ENCODE measurements at places on chromosomes 1 and 21.

GRCh38 chr1:99740141-99740540, 26.3 kb downstream of the FRRS1 start:
- no peak for DNase-seq

DNA sequence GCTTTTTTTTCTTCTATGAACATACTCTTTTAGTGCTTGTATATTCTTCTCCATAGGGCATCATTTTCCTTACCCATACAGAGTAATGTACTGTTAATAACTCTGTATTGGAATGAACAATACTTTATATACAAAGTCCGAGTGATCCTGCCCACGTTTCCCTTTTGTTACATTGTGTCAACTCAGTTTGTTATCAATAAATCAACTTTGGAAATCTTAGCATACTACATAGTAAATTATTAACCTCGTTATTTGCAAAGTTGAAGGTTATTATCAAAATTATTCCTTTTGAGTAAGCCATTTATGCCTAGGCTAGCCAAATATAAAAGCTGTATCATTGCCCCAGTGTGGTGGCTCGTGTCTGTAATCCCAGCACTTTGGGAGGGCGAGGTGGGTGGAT, 937.4 kb upstream of the TMPRSS15 start:
- no peak for DNase-seq

- DNase-seq: no peak
These were observed 12.1 kb upstream of the SHCBP1L start for GRCh38 chr1:182965096-182965495.

- no peak for DNase-seq
These were observed 37.2 kb downstream of the KANK4 start for GRCh38 chr1:62281922-62282555.

GRCh38 chr1:165257969-165258459, 98.5 kb downstream of the LMX1A start:
- DNase-seq: peak; percentile 80

DNA sequence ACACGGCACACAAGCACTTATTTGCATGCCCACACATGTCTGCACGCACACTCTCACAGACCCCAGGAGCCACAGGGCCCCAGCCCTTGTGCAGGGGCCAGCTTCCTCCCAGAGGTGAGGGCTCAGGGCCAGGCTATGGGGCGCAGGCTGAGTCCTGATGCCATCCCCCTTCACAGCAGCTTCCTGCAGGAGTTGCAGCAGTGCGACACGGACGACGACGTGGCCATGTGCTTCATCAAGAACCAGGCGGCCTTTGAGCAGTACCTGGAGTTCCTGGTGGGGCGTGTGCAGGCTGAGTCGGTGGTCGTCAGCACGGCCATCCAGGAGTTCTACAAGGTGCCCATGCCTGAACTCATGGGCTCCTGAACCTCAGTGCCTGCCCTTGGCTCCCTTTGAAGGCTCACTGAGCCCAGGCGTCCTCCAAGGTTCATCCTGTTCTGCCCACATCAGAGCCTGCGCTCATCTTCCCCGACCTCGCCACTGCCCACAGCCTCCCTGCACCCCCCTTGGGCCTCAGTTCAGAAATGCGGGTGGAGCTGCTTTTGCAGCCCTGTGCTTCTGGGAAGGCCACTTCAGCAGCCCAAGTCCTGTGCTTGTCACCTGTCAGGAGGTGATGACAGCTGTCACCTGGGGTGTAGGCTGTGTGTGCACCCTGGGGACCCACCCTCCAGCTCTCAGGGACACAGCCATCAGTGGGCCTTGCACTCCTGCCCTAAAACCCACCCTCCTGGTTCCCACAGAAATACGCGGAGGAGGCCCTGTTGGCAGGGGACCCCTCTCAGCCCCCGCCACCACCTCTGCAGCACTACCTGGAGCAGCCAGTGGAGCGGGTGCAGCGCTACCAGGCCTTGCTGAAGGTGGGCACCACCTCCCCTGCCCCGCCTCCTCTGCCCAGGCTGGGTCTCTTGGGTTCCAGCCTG, 66.6 kb downstream of the TRIM11 start:
- DNase-seq: no peak

- DNase-seq: no peak
These were observed 130.3 kb upstream of the PLXNA2 start for GRCh38 chr1:208374391-208374941.

DNA sequence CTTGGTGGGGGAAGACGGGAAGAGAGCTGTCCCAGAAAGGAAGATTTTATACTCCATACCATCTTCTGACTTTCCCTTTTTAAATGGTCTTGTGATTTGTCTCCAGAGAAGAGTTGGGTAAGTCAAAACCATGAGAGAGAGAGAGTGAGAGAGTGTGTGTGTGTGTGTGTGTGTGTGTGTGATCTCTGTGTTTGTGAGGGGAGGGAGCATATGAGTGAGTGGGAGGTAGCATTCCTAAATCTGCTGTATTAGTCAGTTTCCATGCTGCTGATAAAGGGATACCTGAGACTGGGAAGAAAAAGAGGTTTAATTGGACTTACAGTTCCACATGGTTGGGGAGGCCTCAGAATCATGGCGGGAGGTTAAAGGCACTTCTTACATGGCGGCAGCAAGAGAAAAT, 102.0 kb upstream of the VANGL1 start:
- DNase-seq: no peak

- no peak for DNase-seq
These were observed 315.0 kb downstream of the PTPRU start for GRCh38 chr1:29551123-29551936.

DNA sequence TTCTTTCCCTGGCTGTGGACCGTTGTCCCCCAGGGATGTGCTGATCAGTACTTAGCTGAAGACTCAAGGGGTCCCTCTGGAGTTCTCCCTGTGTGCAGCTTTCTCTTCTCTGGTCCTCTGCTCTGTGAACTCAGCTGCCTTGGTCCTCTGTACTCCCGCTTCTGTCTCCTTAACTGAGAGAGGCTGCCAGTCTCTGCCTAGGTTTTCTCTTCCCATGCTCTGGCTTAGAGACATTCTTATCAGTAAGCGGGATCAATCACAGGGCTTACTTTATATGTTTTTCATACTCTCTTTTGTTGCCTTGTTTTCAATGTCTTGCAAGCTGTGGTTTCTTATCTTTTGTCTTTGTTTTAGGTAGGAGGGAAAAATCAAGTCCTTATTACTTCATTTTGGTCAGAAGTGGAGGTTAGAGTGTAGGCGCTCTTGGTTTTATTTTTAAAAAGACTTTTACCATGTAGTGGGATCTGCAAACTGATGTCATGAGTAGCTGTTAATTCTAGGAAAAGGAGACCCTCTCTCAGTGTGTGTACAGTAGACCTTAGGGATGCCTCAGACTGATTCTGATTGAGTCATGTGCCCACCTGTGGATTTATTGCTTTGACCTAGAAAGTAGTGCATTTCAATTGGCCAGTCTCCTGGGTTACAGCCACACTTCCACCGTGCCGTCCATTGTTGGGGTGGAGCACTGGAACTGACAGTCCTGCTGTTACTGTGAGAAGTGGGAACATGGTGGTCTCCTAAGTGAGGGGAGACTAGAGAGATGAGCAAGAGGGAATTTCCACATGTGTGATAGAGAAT, 46.6 kb downstream of the TTC3 start:
- no peak for DNase-seq

- no peak for DNase-seq
These were observed 53.6 kb downstream of the CHODL start for GRCh38 chr21:18298228-18298627.

- no peak for DNase-seq
These were observed 47.5 kb downstream of the SSX2IP start for GRCh38 chr1:84642774-84643173.

DNA sequence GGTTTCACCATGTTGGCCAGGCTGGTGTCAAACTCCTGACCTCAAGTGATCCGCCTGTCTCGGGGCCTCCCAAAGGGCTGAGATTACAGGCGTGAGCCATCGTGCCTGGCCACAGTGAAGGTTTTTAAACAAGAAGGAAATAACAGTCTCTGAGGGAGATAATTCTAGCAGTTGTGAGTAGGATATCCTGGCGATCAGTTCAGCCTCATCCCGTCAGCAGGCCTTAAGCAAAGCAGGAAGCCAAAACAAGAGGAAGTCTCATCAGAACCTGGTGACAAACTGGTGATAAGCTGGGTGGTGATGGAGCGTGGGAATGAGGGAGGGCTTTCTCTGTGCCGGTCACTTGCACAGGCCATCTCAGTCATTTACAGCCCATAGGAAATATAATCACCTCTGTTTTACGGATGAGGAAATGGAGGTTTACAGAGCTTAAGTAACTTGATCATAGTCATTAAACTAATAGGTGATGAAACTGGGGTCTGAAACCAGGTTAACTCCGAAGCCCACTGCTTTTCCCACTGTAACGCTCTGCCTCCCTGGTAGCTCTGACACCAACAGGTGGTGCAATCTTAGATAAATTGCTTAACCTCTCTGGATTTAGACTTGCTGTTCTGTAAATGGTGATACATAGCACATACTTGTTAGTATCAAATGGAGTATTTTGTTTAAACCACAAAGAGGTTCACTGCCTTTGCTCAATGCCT, 40.8 kb upstream of the A3GALT2 start:
- peak; percentile 73 for DNase-seq

GRCh38 chr21:36881228-36881627, 85.2 kb downstream of the HLCS start:
- DNase-seq: no peak

- DNase-seq: peak; percentile 58
These were observed 734 bp downstream of the MED18 start for GRCh38 chr1:28329395-28330153.

DNA sequence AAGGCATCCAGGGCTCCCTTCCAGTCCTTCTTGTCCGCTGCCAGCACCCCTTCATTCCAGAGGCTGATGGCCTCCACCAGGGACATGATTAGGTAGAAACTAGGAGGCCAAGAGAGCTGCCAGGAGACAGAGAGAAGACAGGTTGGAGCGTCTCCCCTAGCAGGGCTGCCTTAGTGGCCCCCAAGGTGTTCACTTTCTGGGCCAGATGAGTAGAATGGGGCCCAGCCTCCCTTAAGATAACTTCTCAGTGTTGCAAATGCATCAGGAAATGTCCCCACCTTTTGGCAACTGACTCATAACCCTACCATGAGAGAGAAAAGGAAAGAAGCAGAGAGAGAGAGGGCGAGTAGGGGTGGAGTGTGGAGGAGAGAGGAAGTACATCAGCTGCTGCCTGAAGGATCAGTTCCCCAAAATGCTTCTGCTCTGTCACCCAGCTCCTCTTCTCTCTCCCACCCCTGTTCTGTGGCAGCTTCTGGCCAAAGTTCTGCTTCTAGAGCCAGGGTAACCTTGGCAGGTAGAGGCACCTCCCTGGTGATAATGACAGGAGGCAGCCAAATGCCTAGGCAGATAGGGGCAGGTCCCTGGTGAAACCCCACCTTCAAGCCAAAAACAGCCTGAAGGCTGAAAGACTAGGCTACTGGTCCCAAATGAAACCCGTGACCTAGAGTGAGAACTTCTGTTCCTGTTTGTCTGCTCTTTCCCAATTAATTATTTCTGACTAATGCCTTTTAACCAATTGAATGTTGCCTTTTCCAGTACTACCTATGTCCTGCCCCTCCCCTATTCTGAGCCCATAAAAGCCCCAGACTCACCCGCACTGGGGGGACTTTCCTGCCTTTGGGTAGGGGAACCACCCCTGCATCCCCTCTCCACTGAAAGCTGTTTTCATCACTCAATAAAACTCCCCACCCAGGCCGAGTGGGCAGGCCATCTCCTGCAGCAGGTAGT, at the start of gene NCF2:
Gene NCF2, minus strand, starts transcription at position 216 of the 948 bp plus-strand sequence. Its CDS starts 130 bp downstream, at position 86.
- DNase-seq: peak; percentile 98

DNA sequence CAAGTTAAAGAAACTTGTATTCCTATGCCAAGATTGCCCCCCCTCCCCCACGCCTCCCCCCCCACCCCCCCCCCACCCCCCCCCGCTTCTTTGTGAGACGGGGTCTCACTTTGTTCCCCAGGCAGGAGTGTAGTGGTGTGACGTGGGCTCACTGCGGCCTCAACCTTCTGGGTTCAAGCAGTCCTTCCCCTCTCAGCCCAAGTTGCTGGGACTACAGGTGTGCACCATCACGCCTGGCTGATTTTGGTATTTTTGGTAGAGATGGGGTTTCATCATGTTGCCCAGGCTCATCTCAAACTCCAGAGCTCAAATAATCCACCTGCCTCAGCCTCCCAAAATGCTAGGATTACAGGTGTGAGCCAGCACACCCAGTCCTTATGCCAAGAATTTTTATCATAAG, 136.6 kb downstream of the POU2F1 start:
- no peak for DNase-seq

DNA sequence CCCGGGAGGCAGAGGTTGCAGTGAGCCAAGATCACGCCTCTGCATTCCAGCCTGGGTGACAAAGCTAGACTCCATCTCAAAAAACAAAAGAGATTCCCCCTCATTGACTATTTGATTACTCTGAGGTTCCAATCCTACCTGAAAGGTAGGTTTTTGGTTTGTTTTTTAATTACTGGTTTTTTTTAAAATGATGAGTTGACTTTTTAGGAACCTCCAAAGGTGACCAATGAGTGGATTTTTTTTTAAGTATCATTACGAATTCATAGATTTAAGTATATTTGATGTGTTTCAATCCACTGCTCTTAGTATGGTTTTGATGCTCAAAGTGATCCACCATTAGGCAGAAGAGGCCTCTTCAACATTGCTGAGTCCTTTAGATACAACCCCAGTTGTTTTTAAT, 47.9 kb upstream of the LAX1 start:
- no peak for DNase-seq

DNA sequence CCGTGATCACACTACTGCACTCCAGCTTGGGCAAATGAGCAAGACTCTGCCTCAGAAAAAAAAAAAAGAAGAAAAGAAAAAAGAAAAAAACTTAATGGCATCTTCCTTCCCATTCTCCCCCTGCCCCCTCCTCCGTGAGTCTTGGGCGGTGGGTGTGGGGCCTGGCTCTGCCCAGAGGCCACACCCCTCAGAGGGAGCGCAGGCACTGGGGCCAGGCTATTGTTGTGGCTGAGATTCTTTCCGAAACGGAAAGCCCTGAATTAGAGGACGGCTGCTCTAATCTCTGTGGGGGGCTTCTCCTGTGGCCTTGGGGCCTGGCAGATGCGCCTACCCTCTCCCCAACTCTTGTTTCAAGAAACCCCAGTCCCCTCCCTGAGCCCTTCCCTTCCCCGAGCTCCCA, 4.1 kb upstream of the FAM110D start:
- no peak for DNase-seq

GRCh38 chr1:162720996-162721395, 69.5 kb upstream of the HSD17B7 start:
- DNase-seq: no peak

DNA sequence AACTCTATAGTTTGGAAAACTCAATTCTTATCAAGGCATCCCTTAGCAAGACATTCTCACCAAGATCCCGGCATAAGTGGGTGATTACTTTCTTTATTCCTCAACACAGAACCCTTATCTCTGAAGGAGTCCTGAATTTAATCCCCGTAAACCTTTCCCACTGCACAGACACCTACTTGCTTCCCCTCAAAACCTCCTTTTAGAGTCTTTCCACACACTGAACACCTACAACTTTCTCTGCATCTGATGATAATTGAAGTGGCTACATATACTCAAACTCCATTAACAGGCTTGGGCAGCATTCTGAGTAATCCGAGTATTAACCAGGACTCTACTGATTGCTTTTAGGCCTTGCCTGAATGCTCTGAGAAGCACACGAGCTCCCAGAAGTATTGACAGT, 23.5 kb downstream of the PALMD start:
- DNase-seq: no peak

- DNase-seq: no peak
These were observed 46.9 kb downstream of the PTP4A2 start for GRCh38 chr1:31891280-31891679.

All from suppressor macrophage treated with lipopolysaccharide for 1 hour (primary cell).